ENCODE measurements at places on chromosomes 7 and 10.
A peak's percentile ranks its signal among the peaks of the same experiment; 100 is the strongest.

GRCh38 chr10:133160826-133161471 is 930 bp downstream of the KNDC1 start:
- no peak for DNase-seq

DNA sequence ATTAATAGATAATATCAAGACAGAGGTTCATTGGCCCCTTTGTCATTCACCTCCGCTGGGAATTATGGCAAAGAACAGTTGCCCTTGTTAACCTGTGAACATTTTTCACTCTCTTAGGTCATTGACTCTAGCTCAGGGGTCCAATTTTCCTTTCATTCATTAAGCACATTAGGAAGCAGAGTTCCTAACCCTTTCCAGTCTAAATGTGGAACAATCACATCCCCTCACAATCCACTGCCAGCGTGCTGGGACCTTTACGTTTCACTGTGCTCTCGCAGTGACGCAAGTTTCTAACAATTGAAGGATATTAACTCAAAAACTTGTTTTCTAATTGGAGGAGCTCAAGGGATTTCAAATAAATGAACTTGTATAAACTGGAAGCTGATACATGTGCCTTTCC is 79.3 kb upstream of the MEOX2 start:
- no peak for DNase-seq

GRCh38 chr7:97078023-97078969 is 39.2 kb upstream of the SDHAF3 start:
- no peak for DNase-seq

- no peak for DNase-seq
Measured at GRCh38 chr10:21495002-21495751, 30.3 kb downstream of the SKIDA1 start.

- DNase-seq = no peak
Measured at GRCh38 chr7:14754631-14755030, 147.9 kb downstream of the DGKB start.

DNA sequence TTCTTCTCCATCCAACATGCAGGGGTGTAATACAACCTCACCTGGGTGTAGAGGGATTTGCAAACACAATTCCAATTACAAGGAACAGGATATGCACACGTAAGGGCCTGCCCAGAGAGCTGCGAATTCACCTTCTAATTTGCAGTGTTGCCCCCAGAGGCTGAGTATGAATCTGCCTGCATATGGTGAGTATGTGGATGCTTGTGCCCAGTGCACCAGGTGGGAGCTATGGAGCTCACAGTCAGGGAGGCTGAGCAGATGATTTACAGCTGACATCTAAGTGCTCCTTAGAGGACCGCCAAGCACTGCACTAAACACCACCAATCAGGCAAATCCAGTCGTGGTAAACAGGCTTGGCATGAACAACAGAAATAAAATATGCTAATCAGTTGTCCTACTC is 132.0 kb downstream of the RELN start:
- no peak for DNase-seq

DNA sequence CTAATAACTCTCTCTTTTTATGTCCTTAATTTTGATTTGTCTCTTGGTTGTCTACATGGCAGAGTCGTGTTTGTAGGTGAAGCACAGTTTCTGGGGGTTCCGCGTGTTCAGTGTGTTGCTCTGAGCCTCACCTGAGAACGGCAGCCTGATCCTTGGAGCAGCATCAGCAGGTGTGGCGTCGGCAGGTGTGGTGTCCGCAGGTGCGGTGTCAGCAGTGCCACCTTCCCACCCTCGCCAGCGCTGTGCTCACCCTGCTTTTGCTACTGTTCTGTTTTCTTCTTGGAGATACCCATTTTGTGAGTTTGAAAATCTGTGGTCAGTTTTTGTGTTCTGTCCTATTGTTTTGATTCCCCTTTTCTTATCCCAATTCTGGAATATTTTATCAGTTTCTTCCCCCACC is 406.6 kb downstream of the GLRX3 start:
- DNase-seq = no peak

GRCh38 chr10:130357226-130357625 is 221.0 kb downstream of the GLRX3 start:
- no peak for DNase-seq

DNA sequence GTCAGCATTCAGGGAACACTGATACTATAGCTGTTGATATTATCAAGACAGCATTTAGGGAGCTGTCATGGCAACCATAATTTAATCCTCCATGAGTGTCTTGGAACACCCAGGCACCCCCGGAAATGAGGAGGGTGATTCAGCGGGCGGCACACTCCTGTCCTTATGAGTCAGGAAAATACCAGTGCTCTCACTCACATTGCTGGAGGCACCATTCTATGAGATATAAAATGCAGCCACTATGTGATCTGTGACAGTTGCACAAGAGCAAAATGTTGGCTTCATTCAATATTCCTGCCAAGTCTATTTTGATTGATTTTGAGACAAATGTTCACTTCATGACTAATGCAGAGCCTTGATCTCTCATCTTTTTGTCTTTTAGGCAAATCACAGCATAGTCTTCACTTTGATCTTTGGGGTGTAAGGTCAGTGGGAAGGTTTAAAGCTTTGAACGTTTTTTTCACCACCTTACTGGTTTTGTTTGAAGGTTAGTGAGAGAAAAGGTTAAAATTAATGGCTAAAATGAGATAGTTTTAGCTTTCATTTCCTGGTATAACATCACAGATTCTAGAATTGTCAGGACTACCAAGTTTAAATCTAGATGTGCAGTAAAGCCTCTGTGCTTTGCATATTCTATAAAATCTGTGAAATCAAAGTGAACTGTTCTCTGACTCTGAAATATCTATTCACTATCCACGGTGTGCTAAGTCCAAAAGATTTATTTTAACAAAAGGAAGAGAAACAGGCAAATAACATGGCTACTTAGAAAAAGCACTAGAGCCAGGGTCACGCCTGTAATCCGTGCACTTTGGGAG is 12.4 kb upstream of the ARHGAP12 start:
- DNase-seq = no peak

GRCh38 chr7:102097601-102098161 is 189.0 kb upstream of the SH2B2 start:
- DNase-seq = no peak

- DNase-seq = no peak
Measured at GRCh38 chr10:30639946-30640786, 10.6 kb upstream of the LYZL2 start.

DNA sequence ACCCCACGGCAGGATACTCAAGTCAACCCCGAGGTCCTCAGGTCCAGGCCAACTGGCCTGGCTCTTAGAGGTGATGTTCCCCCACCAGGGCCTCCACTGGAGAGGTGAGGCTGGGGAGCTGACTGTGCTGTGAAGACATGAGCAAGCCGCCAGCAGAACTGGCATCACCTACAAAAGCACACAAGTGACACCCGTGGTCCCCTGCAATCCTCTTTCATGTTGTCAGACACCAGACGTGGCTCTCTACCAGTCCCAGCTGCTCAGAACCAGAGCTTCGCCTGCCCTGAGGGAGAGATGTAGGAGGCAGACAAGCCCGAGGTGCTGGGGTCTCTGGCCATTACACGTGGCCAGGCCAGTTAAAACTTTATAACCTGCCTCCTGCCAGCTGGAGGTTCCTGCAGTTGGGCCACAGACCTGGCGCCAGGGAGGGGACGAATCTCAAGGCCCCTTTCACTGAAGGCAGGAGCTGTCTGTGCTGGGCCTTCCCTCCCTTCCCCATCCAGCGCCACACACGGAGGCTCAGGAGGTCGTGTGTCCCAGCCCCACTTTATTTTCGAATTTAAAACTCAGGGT is 2.2 kb downstream of the COMTD1 start:
- peak; percentile 7 for DNase-seq

GRCh38 chr7:157276731-157277562 is 59.9 kb upstream of the DNAJB6 start:
- DNase-seq = no peak

DNA sequence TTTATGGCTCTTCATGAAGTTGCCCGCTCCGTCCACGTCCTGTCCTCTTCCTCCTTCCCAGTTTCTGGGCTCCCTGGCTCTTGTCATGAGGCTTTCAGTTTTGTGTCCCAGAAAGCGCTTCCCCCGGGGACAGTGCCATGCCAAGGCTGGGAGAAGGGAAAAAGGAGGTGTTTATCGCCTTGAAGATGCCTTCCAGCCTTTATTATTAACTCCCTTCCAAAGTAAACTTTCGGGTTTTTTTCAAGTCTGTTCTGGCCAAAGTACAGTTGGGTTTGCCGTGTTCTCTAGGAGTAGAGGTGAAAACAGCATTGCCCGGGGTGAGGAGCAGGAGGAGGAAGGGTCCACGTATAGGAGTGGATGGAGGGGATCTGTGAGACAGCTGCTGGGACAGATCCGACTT is 117.2 kb downstream of the CUX1 start:
- DNase-seq = no peak

- DNase-seq = no peak
Measured at GRCh38 chr7:47452295-47452694, 129.6 kb downstream of the TNS3 start.

DNA sequence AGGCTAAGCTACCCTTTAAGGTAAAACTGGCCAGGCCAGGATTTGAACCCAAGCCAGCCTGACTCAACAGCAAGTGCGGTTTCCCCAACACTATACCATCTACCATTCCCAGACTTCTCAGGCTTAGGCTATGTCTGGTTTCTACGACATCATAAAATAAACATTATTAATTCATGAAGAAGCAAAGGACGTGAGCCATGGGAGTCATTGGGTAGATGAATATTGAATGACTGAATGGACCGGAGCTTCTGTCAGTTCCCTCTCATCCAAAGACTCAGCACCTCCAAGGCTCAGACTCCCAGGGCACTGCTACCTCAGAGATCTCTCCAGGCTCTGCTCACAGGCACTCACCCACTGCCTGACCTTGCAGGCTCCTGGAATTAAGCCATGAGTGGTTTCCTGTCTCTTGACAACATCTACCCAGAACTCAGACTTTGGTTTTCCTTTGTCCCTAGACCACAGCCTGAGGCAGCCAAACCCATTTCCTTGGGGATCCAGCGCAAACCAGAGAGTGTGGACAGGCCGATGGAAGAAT is 64.6 kb upstream of the STEAP1B start:
- DNase-seq = no peak

DNA sequence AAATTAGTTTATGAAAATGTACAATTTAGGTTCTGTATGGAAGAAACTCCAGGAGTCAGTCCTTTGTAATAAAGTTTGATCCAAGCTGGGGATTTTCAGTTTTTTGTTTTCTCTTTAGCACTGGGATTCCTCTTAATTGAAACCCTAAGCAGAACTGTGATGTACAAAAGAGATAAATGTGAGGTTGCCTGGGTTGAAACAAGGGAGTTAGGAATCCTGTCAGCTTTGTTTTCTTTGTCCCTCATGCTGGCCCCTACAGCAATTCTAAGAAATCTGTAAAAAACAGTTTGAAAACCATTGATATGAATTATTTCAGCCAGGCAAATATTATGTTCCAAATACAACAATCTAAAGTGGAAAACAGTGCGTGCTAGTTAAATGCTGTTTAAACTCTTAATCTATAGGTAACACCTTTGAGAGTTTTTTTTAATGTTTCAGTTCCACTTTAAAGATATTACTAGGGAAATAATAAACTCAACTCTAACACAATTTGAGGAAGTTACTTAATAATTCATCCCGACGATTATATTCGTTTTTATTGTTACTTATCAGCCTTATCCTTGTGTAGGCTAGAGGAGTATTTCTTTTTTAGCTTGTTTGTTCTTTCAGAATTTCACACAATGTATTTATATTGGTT is 65.3 kb downstream of the SGCE start:
- DNase-seq = no peak

GRCh38 chr7:69748530-69748929 is 150.3 kb downstream of the AUTS2 start:
- no peak for DNase-seq

DNA sequence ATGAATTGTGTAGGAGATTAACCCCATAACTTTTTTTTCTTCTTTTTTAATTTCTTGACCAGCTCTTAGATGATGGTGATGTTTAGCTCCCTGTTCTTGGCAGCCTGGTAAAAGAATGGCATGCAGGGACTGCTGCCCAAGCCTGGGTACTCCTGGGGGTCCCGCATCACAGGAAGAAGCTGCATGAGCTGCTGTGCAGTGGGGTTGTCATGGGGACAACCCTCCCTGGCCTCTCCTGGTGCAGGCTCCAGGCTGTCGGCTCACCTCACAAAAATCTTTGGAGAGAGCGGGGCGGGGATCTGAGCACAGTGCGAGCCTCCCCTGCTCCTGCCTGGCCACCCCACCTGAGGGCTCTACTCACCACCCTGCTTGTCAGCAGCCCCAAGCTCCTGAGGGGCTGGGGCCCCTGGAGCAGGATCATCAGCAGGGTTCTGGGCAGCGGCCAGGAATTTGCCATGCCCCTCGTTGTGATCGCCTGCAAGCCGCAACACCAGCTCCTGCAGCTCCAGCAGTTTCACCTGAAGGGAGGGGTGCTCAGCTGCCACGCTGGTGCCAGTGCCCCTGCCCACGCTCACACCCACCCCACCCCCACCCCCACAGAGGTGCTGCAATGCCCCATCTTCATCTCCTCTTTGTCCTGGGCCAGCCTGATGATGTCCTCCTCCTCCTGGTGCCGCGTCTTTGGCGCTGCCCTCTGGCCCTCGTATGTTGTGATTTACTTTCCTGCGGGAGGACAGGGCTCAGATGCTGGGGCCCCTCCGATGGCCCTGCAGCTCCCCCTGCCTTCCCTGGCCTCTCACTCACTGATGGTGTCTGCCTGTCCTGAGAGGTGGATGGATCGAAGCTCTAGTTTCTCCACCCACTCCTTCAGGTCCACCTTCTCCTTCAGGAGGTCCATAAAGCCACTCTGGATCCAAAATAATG is 15.5 kb upstream of the MTPAP start:
- no peak for DNase-seq

DNA sequence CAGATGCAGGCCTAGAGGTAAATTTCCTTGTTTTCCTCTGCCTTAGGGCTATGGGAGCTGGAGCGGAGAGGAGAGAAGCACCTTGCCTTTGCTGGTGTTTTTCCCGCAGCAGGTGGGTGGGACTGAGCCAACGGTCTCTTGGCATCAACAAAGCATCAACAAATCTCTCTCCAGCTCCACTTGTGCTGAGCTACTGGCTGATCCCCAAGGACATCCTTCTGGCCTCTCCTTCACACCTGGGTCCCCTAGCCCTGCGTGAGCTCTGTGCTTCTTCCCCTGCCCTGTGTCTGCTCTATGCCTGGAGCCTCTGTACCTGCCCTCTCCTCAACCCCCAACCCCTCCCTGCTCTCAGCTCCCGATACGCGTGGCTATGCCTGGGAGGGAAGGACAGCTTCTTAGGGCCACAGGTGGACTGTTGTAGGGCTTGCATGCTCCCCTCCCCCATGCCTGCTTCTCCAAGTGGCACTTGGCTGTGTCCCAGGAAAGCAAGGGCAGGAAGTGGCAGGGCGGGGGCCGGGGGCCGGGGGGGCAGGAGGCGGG is 3.2 kb upstream of the CLDN4 start:
- DNase-seq = no peak

- no peak for DNase-seq
Measured at GRCh38 chr7:113113912-113114311, 4.4 kb downstream of the SMIM30 start.

GRCh38 chr10:63986536-63986935 is 465.3 kb downstream of the REEP3 start:
- DNase-seq = no peak

GRCh38 chr7:75981453-75982305 is 12.7 kb downstream of the TMEM120A start:
- no peak for DNase-seq
